Foreskin keratinocyte (primary cell): ENCODE measurements at places on chromosomes 6 and 20. TPM values are rescaled to one million over a fixed set of nuclear protein-coding genes. Genes with fewer than 3 reads are reported as not detected.

The BPI gene
- not detected in 2 replicates for polyA plus RNA-seq

The TMEM74B gene
- polyA plus RNA-seq = 0.17 and 0.22 TPM in 2 replicates

The LTA gene
- not detected in 2 replicates for polyA plus RNA-seq

The MTG2 gene
- polyA plus RNA-seq = 35.1 and 46.1 TPM in 2 replicates

The CRISP2 gene
- not detected in 2 replicates for polyA plus RNA-seq

The GABRR2 gene
- polyA plus RNA-seq = not detected in 2 replicates

The RWDD2A gene
- polyA plus RNA-seq = 0.91 and 0.94 TPM in 2 replicates

The CCN6 gene
- polyA plus RNA-seq = 0.06 and 0.34 TPM in 2 replicates

The FILIP1 gene
- not detected in 2 replicates for polyA plus RNA-seq

The SDCBP2 gene
- polyA plus RNA-seq = 3.8 and 6.3 TPM in 2 replicates

The KCNK16 gene
- not detected in 2 replicates for polyA plus RNA-seq

The TCP11 gene
- 0.03 TPM in 1 of 2 replicates, not detected in the other for polyA plus RNA-seq

The DUSP15 gene
- polyA plus RNA-seq = not detected in 2 replicates

The OR10C1 gene
- polyA plus RNA-seq = not detected in 2 replicates

The SPTLC3 gene
- 1.7 and 1.9 TPM in 2 replicates for polyA plus RNA-seq

The NINL gene
- 2.8 and 3.5 TPM in 2 replicates for polyA plus RNA-seq

The PRR18 gene
- polyA plus RNA-seq = not detected in 2 replicates
